Naive thymus-derived CD8-positive, alpha-beta T cell (primary cell): ENCODE measurements at places on chromosomes 5 and 9. TPM values are rescaled to one million over a fixed set of nuclear protein-coding genes. Genes with fewer than 3 reads are reported as not detected.

The PCDHGA4 gene
- 0.11 TPM for total RNA-seq

The IL9 gene
- not detected for total RNA-seq

The S1PR3 gene
- total RNA-seq, result not detected

The FANCC gene
- total RNA-seq, result 8.0 TPM

- DNase-seq, result no peak
Observed at GRCh38 chr9:20352591-20352990, 269.7 kb downstream of the MLLT3 start.

DNA sequence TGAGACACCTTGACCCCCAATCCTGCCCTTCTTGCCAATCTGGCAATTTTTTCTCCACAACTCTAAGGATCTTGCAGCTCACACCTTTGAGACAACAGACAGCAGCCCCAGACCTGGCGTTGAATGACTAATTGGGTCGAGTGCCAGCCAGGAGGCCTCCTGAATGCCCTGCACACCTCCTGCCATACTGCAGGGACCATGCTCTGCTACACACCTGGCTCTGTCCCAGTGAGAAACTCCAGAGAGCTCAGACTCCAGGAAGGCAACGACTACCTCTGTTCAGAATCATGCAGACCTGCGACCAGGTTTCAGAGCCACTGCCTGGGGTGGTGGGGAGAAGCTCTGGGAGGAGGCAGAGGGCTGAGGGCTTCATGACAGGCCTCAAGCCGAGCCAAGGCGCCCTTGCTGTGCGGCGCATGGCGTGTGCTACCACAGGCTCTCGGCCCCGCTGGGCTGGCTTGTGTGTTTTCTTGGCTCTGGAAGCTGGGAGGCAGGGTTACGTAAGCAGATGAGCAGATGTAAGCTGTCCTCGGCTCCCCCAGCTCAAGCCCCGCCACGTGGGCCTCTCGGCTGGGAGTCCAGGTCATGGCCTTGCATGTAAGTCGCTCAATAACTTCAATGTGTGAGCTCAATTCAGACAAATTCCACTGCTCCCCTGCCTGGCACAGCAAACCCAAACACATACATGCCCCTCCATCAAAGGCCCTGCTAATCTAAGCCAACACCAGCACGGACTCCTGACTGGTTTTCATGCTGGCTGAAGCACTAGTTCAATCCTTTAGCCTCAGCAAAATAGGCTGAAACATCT is 27.5 kb downstream of the B4GALT1 start:
- no peak for DNase-seq

DNA sequence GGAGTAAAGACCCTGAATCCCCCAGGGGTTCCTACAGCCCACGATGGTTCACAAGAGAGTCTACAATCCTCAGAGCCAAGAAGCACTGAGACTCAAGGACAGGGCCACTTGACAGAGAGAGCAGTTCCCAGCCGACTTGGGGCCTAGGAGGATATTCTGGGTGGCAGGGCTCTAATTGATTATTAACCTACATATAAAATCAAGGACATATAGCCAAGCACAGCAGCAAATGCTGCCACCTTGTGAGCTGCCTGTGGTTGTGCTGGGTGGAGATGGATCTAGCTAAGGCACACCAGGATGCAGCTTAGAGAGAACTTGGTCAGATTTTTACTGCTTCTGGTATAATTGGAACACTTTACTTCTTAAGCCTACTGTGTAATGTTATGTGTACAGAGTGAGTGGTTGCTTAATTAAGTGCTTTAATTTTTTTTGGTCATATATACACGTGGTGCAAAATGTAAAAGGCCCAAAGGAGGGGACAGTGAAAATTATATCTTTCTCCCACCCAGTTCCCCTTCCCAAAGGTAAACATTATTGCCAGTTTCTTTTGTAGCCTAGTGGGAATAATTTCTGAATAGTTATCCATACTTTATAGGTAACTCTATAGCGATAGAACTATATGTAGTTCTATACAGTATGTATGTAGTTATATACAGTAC is 78.8 kb downstream of the F2RL2 start:
- DNase-seq, result peak; percentile 49

- no peak for DNase-seq
Observed at GRCh38 chr5:149873896-149874295, 70.7 kb downstream of the PDE6A start.

- no peak for DNase-seq
Observed at GRCh38 chr5:143796125-143796524, 15.8 kb upstream of the HMHB1 start.

GRCh38 chr5:56302027-56302426 is 68.9 kb upstream of the ANKRD55 start:
- no peak for DNase-seq

DNA sequence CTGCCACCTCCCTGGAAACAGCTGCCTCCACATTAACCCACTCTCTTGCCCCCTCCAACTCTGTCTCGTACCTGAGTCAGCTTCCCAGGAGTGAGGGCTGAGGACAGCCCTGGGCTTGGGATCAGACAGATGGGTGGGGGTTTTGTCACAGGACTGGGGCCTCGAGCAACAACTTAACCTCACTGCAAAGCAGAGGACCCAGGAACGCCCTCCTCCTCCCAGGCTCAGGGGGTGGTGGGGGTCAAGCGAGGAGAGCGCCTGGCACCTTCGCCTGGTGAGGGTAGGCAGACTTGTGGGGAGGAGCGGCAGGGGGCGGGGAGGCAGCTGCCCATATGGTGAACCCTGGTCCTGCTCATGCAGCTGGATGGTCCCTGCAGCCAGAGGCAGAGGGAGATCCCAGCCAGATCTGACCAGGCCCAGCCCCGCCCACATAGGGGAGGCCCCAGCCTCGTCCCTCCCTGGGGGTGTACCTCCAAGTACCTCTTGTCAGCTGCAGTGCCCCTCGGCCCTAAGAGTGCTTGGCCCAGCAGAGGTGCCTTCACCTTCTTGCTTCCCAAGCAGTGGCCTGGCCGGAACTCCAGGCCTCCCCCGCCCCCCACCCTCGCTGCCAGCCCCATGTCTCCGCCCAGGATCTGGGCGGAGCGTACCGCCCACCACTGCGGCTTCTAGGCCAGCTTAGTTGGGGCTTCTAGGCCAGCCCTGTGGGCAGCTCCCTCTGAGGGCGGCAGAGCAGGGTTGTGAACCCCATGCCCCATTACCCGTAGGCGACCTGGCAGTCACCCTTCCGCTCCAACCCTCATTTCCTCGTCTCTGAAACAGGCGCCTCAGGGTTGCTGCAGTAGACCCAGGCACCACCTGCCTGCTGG is at the start of gene SARDH:
TSS of gene SARDH (minus strand) at position 579 of the 866 bp plus-strand sequence. CDS start 4,179 bp downstream, outside the sequence.
- peak; percentile 28 for DNase-seq
